ENCODE measurements at places on chromosomes 3 and 15. TPM values are rescaled to one million over a fixed set of nuclear protein-coding genes. Genes with fewer than 3 reads are reported as not detected.

- H3K36me3 ChIP-seq, result no peaks in the 10 kb centered on the region
- no peak for DNase-seq
- no peak overlapping the region for H3K27ac ChIP-seq
- H3K4me3 ChIP-seq, result no peak overlapping the region
Measured at GRCh38 chr3:81465510-81466200, 295.8 kb downstream of the GBE1 start.

- DNase-seq, result no peak
- H3K4me1 ChIP-seq, result no peaks in the 10 kb centered on the region
- H3K36me3 ChIP-seq, result no peaks in the 10 kb centered on the region
- H3K4me3 ChIP-seq, result no peak overlapping the region
- peaks cover 29% of the 10 kb centered on the region for H3K27me3 ChIP-seq
Measured at GRCh38 chr15:81292523-81293001, 31.4 kb downstream of the STARD5 start.

GRCh38 chr3:171718493-171719185 is 91.6 kb downstream of the PLD1 start:
- H3K36me3 ChIP-seq, result peaks cover 9% of the 10 kb centered on the region
- no peak overlapping the region for H3K4me3 ChIP-seq
- H3K27me3 ChIP-seq, result no peaks in the 10 kb centered on the region
- DNase-seq, result no peak
- H3K4me1 ChIP-seq, result no peaks in the 10 kb centered on the region

GRCh38 chr3:43790060-43790459 is 99.3 kb downstream of the ABHD5 start:
- no peaks in the 10 kb centered on the region for H3K27me3 ChIP-seq
- H3K27ac ChIP-seq, result no peak overlapping the region
- H3K4me3 ChIP-seq, result no peak overlapping the region
- no peak for DNase-seq

DNA sequence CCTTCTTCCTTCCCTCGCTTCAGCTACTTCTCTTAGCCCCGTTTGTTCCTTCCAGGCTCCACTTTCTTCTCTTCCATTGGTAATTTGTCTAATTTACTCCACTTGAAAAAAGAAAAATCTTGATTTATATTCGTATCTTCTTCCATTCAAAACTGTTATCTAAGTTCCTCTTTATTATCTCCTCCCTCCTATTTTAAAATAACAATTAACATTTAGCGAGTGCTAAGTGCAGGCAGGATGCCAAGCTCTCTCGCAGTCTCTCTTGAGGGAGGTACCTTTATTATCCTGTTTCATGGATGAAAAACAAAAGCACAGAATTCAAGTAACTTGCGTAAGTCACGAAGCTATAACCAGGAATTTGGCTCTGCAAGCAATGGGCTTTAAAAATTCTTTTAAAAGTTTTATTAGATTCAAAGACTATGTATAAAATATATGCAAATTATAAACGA is 418.9 kb upstream of the NAALADL2 start:
- no peak for DNase-seq
- peak overlapping the region; percentile 79 for H3K27ac ChIP-seq
- H3K27me3 ChIP-seq, result no peaks in the 10 kb centered on the region
- H3K36me3 ChIP-seq, result no peaks in the 10 kb centered on the region

DNA sequence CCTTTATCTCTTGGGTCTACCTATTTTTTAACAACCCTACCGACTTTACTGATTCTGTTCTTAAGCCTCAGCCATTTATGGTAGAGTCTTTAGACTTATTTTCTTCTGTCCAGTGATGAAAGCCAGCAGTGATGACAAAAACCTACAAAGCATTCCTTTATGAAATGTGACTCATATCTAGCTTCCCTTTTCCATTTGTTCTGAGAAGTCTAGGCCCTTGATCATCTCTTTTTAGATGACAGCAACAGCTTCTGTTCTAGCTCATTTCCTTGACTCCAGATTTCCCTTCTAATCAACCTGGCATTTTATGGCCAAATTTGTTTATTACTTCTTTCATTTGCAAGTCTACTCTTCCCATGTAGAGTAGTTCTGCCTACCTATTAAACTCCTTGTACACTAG is 36.1 kb downstream of the CFAP44 start:
- no peak for DNase-seq
- H3K4me1 ChIP-seq, result no peaks in the 10 kb centered on the region
- H3K4me3 ChIP-seq, result no peak overlapping the region
- no peaks in the 10 kb centered on the region for H3K27me3 ChIP-seq
- no peak overlapping the region for H3K27ac ChIP-seq

DNA sequence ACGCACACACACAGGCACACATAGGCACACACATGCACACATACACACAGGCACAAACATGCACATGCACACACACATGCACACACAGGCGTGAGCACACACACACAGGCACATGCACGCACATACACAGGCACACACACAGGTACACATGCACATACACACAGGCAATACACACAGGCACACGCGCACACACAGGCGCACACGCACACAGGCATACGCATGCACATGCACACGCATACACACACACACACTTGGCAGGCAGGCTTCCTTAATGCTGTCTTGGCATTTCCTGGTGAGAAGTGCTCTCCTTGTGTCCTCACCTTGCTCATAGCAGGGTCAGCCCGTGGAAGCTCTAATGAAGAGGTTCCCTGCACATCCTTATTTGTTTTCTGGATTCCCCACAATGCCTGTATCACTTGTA is 8.4 kb upstream of the SLCO2A1 start:
- no peak for DNase-seq
- H3K4me1 ChIP-seq, result peaks cover 8% of the 10 kb centered on the region
- no peaks in the 10 kb centered on the region for H3K27me3 ChIP-seq
- H3K36me3 ChIP-seq, result no peaks in the 10 kb centered on the region

DNA sequence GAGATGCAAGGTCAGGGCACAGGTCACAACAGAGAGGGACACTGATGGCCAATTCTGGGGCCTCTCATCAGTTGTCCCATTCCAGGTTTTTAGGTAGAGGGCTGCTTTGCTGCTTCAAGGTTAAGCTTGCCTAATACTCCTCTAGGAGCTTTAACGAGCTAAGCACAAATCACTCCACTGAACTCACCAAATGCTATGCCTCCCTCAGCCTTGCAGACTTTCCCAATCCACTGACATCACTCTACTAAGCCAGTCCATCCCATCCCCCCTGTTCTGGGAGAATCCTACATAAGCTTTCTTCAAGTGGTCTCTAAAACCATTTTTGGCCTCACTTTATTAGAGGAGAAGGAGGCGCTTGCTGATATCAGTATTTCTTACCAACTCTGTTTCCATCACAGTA is 24.8 kb upstream of the PDCD6IP start:
- no peak for DNase-seq
- H3K27me3 ChIP-seq, result no peaks in the 10 kb centered on the region
- no peaks in the 10 kb centered on the region for H3K4me1 ChIP-seq
- no peak overlapping the region for H3K27ac ChIP-seq
- H3K36me3 ChIP-seq, result no peaks in the 10 kb centered on the region

DNA sequence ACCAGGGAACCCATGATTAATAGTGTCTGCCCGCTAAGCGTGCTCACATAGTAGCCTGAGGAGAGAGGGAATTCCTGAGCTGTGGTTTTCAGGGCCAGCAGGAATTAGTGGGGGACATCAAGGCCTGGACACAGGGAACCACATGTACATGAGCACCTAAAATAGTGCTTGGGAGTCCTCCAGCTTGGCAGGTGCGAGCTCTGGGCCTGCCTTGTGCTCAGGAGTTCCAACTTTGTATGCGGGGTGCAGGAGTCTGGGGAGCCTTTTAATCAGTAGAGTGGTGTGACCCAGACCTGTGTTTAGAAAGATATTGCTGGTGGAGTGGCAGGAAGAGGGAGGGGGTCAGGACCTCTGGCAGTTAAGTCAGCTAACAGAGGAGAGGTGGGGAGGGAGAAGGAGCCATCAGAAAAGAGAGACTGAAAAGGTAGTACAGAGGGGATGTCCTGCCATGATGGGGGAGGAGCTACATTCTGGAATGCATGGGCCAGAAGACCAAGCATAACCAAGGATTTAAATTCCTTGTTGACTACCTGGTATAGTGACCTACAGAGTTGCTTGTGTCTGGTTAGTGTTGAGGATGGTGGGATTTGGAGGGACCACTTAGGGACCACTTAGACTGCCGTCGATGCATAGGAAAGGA is 1.9 kb downstream of the DAG1 start:
- H3K27ac ChIP-seq, result no peak overlapping the region
- no peak for DNase-seq
- no peaks in the 10 kb centered on the region for H3K27me3 ChIP-seq
- H3K36me3 ChIP-seq, result 0 out of 2 replicates have a peak, but pooled peaks cover under 1% of the 10 kb centered on the region
- H3K4me3 ChIP-seq, result peak overlapping the region; percentile 98

DNA sequence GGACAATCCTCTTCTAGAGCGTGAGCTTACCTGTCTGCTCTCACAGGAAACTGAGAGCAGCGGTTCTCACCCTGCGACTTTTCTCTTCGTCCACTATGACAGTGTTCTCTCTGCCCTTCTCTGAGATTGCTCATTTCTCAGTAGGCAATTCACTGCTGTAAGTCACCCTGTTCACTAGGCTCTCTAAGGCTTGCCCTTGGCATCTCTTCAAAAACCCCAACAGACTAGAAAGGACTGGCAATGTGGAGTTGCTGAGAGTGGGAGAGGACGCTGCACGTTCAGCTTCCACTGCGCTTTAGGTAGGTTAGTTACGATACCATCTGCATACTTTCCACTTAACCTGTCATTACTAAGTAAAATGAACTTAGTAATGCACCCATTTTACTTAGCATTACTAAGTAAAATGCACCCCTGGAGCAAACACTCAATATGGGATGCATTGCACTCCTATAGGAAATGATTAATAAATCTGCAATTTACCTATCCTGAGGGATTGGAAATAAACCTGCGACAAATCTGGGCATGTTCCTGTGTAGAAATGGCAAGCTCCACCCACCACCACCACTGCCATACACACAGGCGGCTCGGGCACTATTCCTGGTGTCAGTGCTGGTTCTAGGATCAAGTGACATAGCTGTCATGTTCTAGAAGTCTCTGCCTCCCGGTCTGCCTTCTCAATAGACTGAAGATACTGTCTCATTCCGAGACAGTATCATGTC is 21.4 kb downstream of the XPC start:
- peaks cover 40% of the 10 kb centered on the region for H3K36me3 ChIP-seq
- no peak overlapping the region for H3K4me3 ChIP-seq
- H3K4me1 ChIP-seq, result no peaks in the 10 kb centered on the region
- no peak overlapping the region for H3K27ac ChIP-seq
- no peak for DNase-seq
- no peaks in the 10 kb centered on the region for H3K27me3 ChIP-seq

- H3K4me1 ChIP-seq, result peaks cover 3% of the 10 kb centered on the region
- no peaks in the 10 kb centered on the region for H3K36me3 ChIP-seq
- no peak overlapping the region for H3K27ac ChIP-seq
- H3K27me3 ChIP-seq, result no peaks in the 10 kb centered on the region
Measured at GRCh38 chr15:69061414-69061842, 46.9 kb downstream of the NOX5 start.

- no peak overlapping the region for H3K4me3 ChIP-seq
- no peaks in the 10 kb centered on the region for H3K4me1 ChIP-seq
- H3K27me3 ChIP-seq, result peaks cover 11% of the 10 kb centered on the region
- no peak for DNase-seq
- no peaks in the 10 kb centered on the region for H3K36me3 ChIP-seq
- no peak overlapping the region for H3K27ac ChIP-seq
Measured at GRCh38 chr15:84112025-84112424, 123.5 kb upstream of the GOLGA6L4 start.

DNA sequence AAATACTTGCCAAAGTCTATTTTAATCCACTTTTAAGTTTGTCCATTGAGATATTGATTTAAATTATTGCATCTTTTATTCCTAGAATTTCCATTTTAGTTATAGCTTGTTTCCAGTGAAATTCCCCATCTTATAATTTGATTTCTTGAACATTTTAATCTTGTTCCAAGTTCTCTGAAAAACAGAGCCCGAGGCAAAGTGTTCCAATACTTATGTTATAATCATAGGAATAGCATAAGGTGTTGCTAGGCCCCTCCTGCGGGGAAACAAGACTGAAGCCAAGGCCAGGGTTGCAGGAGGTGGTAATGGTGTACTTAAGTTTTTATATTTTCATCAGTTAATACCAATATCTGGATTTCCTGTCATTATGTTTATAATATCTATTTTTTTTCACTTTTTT is 226.6 kb downstream of the ADAMTSL3 start:
- no peaks in the 10 kb centered on the region for H3K27me3 ChIP-seq
- no peaks in the 10 kb centered on the region for H3K4me1 ChIP-seq
- no peaks in the 10 kb centered on the region for H3K36me3 ChIP-seq
- no peak overlapping the region for H3K4me3 ChIP-seq
- DNase-seq, result no peak

- no peaks in the 10 kb centered on the region for H3K36me3 ChIP-seq
- no peak for DNase-seq
- H3K4me3 ChIP-seq, result no peak overlapping the region
- no peaks in the 10 kb centered on the region for H3K27me3 ChIP-seq
- no peak overlapping the region for H3K27ac ChIP-seq
- no peaks in the 10 kb centered on the region for H3K4me1 ChIP-seq
Measured at GRCh38 chr15:50675535-50676144, 11.0 kb downstream of the TRPM7 start.

DNA sequence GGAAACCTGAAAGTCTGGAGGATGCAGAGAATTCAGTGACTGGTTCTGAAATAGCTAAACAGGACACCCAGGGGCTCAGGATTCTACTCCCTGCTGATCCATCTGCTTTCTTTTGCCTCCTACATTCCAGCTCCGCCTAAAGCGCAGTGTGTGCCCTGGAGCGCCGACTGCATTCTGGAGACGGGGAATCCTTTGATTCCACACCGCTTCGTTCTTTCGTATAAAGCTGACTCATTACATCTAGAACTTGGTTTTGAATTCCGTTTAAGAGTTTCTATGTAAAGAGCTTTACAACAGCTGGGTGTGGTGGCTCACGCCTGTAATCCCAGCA is 61.8 kb downstream of the SENP2 start:
- no peak overlapping the region for H3K4me3 ChIP-seq
- H3K4me1 ChIP-seq, result no peaks in the 10 kb centered on the region
- DNase-seq, result no peak

DNA sequence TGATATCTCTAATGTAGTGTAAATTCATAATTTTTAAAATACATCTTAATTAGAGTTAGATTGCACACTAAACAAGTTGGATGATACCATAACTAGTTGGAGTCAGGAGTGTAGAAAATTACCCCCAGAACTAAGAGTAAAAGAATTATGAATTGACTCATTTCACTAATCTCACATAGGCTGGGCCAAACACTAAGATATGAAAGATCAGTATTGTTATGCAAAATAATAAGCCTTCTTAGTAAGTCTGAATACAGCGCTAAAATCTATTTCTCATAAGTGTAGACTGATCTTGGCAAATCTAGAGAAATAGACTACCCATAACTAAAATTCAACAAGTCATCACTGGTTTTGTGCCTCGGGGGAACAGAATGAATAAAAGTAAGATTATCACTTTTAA is 979.0 kb downstream of the ROBO1 start:
- H3K27me3 ChIP-seq, result no peaks in the 10 kb centered on the region
- no peak overlapping the region for H3K4me3 ChIP-seq
- DNase-seq, result no peak
- no peaks in the 10 kb centered on the region for H3K36me3 ChIP-seq
- H3K27ac ChIP-seq, result no peak overlapping the region

- peaks cover 11% of the 10 kb centered on the region for H3K27me3 ChIP-seq
- no peak overlapping the region for H3K27ac ChIP-seq
- no peaks in the 10 kb centered on the region for H3K4me1 ChIP-seq
Measured at GRCh38 chr15:79632457-79632856, 200.3 kb downstream of the MINAR1 start.

Gene GP9
- total RNA-seq, result not detected

Gene DPPA2
- total RNA-seq, result not detected

Gene ZIC4
- total RNA-seq, result not detected

Gene ROBO2
- 0.39 TPM for total RNA-seq

Gene EPHB3
- total RNA-seq, result 15.7 TPM

Gene FEZF2
- not detected for total RNA-seq

Gene PAQR9
- not detected for total RNA-seq

Gene HOMER2
- 15.1 TPM for total RNA-seq

Gene CADM2
- 0.59 TPM for total RNA-seq

Gene LMAN1L
- total RNA-seq, result not detected

Measured in PC-9 (cell line).